ENCODE measurements at places on chromosomes 6 and 20. TPM values are rescaled to one million over a fixed set of nuclear protein-coding genes. Genes with fewer than 3 reads are reported as not detected.

Gene FAM83C
- not detected for polyA plus RNA-seq

Gene SLA2
- polyA plus RNA-seq = 0.16 TPM

DNA sequence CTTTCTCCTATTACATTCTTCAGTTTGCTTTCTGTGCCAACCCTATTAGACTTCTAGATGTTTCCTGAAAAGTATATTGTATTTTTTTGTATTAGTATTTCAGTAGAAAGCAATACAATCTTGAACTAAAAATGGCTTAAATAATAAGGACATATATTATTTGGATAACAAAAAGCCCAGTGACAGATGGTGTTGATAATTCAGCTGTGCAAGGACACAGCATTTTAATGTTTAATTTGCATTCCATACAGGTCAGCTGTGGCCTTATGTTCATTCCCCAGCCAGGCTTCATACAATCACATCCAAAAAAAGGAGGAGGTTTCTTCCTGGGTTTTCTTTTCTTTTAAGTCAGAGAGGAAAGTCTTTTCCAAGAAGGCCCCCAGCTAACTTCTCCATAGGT is 236.9 kb downstream of the CD109 start:
- H3K27me3 ChIP-seq = no peaks in the 10 kb centered on the region
- no peak overlapping the region for H3K27ac ChIP-seq
- DNase-seq = no peak
- H3K4me3 ChIP-seq = no peak overlapping the region

DNA sequence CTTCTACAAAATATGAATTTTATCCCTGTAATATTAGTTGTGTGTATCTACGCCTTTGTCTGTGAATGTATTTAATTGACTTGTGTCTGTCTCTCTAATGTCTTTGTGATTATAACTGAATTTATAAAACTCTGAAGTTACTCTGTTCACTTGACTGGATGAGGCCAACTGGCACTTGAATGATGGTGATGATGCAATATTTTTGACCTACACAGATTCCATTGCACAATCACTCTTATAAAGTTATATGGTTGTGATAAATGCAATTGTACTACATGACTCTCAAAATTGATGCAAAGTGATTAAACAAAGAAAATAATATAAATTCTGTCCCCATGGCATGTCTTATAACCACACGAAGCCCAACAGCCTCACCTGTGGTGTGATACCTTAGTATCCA is 287.3 kb upstream of the PLN start:
- no peak overlapping the region for H3K4me3 ChIP-seq
- no peak overlapping the region for H3K27ac ChIP-seq
- H3K27me3 ChIP-seq = no peaks in the 10 kb centered on the region
- no peak for DNase-seq

GRCh38 chr6:16802071-16802470 is 40.8 kb upstream of the ATXN1 start:
- no peaks in the 10 kb centered on the region for H3K27me3 ChIP-seq
- H3K4me1 ChIP-seq = peaks cover 37% of the 10 kb centered on the region
- no peaks in the 10 kb centered on the region for H3K36me3 ChIP-seq
- no peak for DNase-seq
- no peak overlapping the region for H3K27ac ChIP-seq

DNA sequence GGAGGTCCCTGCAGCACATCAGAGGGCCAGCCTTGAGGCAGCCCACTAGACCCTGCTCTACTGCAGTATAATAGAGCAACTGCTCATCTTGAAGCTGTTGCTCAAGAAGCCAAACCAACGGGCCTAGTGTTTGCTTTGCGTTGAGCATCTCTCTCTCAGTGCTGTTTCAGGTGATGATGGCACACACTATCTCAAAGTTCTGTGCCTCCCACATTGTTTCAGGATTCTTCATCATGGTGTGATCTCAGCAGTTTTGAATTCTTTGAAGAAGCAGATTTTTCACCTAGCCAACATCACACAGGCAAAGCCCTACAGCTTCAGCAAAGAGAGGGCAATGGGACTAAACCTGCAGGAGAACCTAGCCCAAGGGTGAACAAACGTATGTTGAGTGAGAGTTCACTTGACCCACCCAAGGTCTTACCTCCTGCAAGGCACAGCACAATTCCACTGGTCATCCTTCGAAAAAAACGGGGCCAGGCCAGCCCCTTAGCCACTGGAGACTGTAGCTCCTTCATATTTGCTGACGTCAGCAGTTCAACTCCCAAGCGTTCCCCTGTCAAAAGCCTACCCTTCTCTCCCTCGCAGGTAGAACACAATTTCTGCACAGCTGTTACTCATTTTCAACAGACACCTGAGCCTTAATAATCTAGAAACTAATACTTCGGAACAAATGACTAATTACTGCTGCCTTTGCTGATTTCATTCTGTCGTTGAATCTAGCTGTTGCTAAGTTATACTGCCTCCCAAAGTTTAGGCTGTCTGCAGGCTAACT is 15.8 kb downstream of the MYB start:
- DNase-seq = no peak
- H3K36me3 ChIP-seq = peaks cover 16% of the 10 kb centered on the region
- H3K4me1 ChIP-seq = peaks cover 57% of the 10 kb centered on the region
- H3K4me3 ChIP-seq = no peak overlapping the region
- H3K27me3 ChIP-seq = no peaks in the 10 kb centered on the region

DNA sequence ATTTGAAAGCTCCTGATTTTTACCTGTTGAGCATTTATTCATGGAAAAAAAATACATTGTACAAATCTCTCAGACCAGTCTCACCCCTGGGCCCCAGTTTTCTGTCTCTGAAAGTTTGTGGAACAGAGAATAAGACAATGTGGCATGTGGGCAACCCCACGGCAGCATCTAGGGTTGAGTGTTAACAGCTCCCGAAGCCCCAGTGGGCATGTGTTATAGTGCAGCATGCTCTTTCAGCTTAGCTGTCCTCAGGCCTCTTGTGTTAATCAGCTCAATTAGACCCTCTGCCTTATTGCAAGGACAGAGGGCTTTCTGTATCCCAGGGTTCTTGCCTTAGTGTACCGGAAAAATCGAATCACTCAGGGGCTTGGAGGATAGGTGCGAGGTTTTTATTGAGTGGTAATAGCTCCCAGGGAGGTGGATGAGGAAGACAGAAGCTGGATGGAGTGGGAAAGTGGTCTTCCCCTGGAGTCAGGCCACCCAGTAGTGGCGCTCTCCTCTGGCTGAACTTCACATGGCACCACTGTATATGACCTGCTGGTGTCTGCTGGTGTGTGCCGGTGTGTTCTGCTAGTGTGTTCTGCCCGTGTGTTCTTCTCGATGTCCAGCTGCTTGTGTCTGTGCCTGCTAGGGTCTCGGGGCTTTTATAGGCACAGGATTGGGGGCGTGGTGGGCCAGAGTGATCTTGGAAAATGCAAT is 382.8 kb downstream of the EPM2A start:
- H3K27me3 ChIP-seq = no peaks in the 10 kb centered on the region
- no peaks in the 10 kb centered on the region for H3K4me1 ChIP-seq
- no peak for DNase-seq
- H3K27ac ChIP-seq = no peak overlapping the region

Gene SLC22A1
- polyA plus RNA-seq = not detected

Gene FAM83D
- not detected for polyA plus RNA-seq

GRCh38 chr20:32966881-32967781 is 37.1 kb downstream of the SUN5 start:
- H3K36me3 ChIP-seq = no peaks in the 10 kb centered on the region
- H3K4me3 ChIP-seq = no peak overlapping the region
- no peak overlapping the region for H3K27ac ChIP-seq
- H3K4me1 ChIP-seq = peaks cover 9% of the 10 kb centered on the region
- peak; percentile 1 for DNase-seq

Gene FOXQ1
- polyA plus RNA-seq = 0.04 TPM

DNA sequence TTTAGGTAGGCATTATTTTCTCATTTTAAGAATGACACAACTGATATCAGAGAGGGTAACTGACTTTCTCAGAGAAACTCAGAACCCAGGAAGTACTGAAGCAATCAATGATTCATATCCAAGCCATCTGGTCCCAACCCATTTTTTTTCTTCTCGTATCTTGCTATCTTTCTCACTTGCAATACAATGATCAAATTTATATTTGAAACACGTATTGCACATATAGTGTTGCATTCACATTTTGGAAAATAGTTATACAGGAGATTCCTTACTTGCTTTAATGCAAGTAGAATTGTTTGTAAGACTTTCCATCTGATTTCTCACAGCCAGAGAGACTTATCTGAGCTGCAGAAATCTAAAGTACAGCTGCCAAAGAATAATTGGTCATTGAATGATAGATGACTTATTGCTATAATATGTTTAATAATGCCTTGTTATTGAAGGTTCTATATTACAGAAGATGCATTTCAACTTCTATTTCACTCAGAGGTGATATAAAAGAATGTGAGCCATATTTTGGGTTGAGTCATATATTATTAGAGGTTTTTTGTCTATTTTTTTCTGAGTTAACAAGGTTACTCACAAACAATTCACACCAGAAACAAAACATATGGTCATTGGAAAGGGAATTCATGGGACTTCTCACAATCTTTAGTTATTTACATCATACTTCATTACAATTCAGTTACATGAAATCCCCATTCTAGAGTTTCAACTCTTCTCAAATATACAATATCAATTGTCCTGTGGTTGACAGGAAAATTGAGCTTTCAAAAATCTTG is 337.5 kb upstream of the CITED2 start:
- DNase-seq = peak; percentile 52
- H3K4me3 ChIP-seq = no peak overlapping the region
- H3K4me1 ChIP-seq = peaks cover 20% of the 10 kb centered on the region

GRCh38 chr20:51284871-51285270 is 257.6 kb downstream of the NFATC2 start:
- no peaks in the 10 kb centered on the region for H3K4me1 ChIP-seq
- DNase-seq = no peak
- no peaks in the 10 kb centered on the region for H3K36me3 ChIP-seq
- no peak overlapping the region for H3K27ac ChIP-seq
- no peaks in the 10 kb centered on the region for H3K27me3 ChIP-seq

Gene CCDC170
- 6.3 TPM for polyA plus RNA-seq

Gene KCNK15
- not detected for polyA plus RNA-seq

DNA sequence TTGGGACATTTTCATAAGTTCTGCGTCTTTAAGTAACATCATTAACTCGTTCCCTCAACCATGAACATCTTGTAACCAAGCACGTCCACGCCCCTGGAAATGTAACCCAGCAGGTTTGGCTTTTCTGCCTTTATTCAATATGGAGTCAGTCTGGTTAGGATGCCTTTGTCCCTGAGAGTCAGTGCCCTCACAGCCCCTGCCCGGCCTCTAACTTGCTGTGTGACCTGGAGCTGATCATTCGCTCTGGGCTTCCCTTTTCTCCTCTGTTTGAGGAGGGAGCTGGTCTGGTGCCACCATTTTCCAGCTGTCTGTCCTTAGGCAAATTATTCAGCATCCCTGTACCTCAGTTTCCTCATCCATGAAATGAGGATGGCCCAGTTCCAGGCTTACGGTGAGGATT is 26.5 kb upstream of the ANGPT4 start:
- no peak overlapping the region for H3K4me3 ChIP-seq
- no peaks in the 10 kb centered on the region for H3K27me3 ChIP-seq
- H3K36me3 ChIP-seq = no peaks in the 10 kb centered on the region
- no peaks in the 10 kb centered on the region for H3K4me1 ChIP-seq

- peaks cover 49% of the 10 kb centered on the region for H3K4me1 ChIP-seq
- peak; percentile 79 for DNase-seq
- H3K36me3 ChIP-seq = no peaks in the 10 kb centered on the region
- H3K27me3 ChIP-seq = no peaks in the 10 kb centered on the region
- H3K4me3 ChIP-seq = peak overlapping the region; percentile 86
These were observed 4.5 kb upstream of the GPSM3 start for GRCh38 chr6:32196682-32197616.

Gene SIRPD
- 12.0 TPM for polyA plus RNA-seq

- H3K4me3 ChIP-seq = peak overlapping the region; percentile 17
- H3K36me3 ChIP-seq = no peaks in the 10 kb centered on the region
- no peak overlapping the region for H3K27ac ChIP-seq
These were observed 327.0 kb downstream of the NRN1 start for GRCh38 chr6:5679691-5680090.

All from CD14-positive monocyte (primary cell).